Activated T-cell treated with anti-CD3 and anti-CD28 coated beads for 48 hours (primary cell): ENCODE measurements at places on chromosomes 5 and 9.

GRCh38 chr9:38035873-38036272 lies 33.2 kb downstream of the SHB start:
- DNase-seq, result no peak

DNA sequence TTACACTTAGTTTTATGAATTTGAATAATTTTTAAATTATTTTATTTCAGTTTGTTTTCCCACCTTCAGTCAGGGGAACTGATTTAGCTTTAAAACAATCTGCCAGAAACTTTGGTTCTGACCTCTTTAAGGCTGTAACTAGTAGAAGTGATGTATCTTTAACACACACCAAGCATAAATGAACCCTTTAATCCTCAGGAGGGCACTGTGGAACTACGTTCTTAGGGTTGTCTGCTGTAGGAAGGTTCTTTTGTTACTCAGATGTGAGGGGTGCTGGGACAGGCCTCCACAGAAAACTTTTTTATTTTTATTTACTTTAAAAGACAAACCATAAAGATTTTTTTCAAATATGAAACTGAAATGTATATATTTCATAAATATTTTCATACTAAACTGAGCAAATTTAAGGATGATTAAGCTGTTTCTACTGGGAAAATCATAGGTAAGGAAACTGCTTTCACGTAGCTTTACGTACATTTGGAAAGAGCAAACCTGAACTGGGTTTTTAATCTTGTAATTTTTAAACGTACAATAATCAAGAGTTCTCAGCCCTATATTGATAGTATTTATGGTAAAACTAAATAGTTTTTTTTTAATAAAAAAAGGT lies 5.3 kb downstream of the KLF4 start:
- DNase-seq, result no peak

DNA sequence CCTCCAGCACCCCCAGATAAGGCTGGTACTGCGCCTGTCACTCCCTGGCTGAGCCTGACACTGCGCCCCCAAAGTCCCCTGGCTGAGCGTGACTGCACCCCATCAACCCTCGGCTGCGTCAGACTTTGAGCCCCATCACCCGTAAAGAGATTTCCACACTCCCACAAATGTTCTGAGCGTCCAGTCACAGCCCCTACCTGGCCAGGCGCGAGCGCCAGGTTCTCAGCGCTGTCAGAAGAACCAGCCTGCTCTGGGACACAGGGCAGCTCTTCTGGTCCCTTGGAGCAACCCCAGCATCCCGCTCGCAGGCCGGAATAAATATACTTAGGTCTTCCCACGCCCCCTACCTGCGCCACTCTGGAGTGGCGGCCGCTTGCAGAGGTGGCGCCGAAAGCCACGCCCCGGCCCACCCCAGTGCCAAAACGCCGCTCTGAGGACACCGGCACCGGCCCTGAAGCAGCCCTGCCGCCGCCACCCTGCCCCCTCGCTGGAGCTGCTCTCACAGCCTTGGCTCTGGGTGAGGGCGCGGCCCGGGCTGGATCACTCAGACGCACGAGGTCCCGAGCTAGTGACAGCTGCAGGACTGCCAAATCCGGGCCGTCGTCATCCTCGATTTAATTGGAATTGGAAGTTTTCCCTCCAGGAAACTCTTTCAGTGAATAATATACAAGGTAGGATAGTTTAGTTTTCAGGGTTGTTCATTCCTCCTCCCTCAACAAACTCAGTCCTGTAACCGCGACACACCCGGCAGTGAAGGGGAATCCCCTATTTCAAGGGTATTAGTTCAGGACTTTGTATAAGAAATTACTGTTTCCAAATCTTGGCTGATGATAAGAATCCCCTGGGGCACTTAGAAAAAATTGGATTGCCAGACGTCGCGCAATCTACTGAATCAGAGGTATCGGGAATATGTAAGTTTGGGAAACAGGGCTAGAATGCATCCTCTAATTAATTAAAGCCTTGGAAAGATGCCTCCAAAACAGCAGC lies 1.2 kb upstream of the CEMIP2 start:
- DNase-seq, result peak; percentile 58

- no peak for DNase-seq
Observed at GRCh38 chr5:122458278-122458872, 146.3 kb downstream of the SNCAIP start.

DNA sequence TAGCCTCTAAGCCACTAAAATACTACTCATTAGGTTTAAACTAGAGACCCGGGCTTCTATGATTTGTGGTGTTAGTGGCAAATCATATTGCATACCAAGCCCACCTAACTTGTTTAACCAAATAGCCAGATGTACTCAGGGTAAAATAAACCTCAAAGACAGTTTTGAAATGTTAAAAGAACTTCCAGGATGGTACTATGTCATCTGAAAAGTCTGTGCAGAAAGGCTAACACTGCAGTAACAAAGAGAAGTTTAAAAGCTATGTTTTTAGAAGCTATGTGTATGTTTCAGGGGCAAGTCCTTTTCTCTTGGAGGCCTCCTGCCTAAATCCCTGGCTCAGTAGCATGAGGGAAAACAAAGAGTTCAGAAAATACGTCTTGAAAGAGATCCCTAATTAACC lies 84.9 kb upstream of the IL7R start:
- DNase-seq, result no peak

DNA sequence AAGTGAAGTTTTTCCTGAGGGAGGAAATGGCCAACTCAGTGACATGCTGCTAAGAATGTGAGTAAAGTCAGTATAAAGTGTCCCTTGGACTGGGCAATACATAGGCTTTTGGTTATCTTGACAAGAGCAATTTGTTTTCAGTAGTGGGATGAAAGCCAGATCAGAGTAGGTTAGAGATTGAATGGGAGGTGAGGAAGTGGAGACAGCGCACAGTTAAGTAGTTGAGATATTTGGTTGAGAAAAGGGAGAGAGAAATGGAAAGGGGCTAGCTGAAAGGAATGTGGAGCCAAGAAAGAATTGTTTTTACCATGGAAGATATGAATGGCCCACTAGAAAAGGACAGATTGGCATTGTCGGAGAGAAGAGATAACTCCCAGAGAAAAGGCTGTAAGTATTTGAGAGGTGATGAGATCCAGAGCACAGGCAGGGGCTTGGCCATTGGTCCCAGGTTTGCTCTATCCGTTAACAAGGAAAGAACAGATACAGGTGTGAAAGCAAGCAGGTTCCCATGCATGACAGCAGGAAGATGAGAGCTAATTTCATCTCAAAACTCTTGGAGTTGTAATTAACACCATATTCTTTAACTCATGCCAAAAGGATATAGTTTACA lies 392.0 kb downstream of the NR2F1-AS1 start:
- no peak for DNase-seq

DNA sequence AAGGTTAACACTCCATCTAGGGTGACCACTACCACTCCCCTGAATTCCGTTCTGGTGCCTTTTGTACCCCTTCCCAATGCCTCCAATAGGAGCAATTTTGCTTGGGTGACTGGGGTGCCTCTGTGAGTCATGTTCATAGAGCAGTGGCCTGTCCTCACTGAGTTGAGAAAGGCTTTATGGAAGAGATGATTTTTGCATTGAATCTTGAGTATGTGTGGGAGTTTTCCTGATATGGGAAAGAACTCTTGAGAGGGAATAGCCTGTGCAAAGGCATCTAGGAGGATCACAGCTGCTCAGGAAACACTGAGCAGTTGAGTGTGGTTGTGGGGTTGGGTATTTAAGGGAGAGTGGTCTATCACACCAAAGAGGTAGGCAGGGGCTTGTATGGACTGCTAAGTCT lies 16.2 kb downstream of the C9orf43 start:
- no peak for DNase-seq

DNA sequence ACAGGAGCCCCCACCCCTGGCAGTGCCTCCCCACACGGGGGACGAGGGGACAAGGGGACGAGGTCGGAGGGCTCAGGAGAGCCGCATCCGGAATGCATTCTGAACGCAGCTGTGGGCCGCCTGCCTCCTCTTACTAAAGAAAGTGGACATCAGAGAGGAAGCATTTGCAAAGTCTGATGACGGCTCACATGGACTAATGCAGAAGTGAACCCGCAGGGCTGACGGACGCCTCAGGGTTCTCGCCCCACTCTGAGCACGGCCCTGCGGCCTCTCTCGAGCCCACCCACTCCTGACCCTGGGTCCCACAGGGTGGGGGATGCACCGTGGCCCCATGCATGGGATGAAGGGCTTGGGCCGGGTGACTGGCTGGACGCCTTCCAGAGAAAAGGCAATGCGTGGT lies 5.9 kb downstream of the LPCAT1 start:
- DNase-seq, result no peak

GRCh38 chr5:95471942-95472341 lies 80.8 kb downstream of the FAM81B start:
- DNase-seq, result no peak

GRCh38 chr5:40384782-40385390 lies 294.8 kb upstream of the PTGER4 start:
- no peak for DNase-seq

GRCh38 chr5:171762903-171763302 lies 22.7 kb upstream of the SMIM23 start:
- DNase-seq, result no peak

- peak; percentile 42 for DNase-seq
Observed at GRCh38 chr9:130444565-130445221, at the start of gene ASS1. TSS of gene ASS1 (plus strand) at chr9:130444961. CDS start at chr9:130452229, 7,268 bp downstream.

DNA sequence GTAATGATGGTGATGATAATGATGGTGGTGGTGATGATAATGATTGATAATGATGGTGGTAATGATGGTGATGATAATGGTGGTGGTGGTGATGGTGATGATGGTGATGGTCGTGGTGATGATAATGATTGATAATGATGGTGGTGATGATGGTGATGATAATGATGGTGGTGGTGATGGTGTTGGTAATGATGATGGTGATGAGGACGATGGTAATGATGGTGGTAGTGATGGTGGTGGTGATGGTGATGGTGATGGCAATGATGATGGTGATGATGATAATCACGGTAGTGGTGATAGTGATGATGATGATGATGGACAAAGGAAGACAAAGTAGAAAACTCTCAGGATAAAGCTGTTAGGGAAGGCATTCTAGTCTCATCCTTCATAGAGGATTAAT lies 310.5 kb downstream of the MSX2 start:
- no peak for DNase-seq

GRCh38 chr9:93087971-93088655 lies 7.9 kb upstream of the CARD19 start:
- DNase-seq, result no peak

- DNase-seq, result no peak
Observed at GRCh38 chr5:157750320-157750719, 6.8 kb downstream of the LSM11 start.

DNA sequence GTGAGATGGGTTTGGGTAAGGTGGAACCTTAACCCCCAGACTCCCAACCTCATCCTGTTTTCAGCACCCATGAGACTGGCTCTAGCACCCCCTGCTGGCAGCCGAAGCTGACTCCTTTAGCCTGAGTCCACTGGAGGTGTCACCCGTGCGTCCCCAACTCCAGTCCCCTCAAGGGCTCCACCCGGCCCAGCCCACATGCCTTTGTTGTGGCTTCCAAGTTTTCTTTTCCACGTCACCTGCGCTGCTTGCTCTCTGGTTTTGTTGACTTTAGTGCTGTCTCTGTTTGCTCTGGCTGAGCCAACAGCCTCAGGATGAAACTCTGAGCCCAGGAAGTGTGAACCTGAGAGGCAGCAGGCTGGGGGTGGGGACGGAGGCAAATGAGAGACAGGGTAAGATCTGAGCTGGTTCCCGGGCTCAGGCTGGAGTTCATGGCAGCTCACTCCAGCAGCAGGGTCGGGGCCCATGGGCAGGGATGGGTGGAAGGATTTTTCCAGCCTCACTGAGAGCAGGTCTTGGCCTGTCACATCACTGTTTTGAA lies 13.2 kb upstream of the AQP7 start:
- peak; percentile 88 for DNase-seq

DNA sequence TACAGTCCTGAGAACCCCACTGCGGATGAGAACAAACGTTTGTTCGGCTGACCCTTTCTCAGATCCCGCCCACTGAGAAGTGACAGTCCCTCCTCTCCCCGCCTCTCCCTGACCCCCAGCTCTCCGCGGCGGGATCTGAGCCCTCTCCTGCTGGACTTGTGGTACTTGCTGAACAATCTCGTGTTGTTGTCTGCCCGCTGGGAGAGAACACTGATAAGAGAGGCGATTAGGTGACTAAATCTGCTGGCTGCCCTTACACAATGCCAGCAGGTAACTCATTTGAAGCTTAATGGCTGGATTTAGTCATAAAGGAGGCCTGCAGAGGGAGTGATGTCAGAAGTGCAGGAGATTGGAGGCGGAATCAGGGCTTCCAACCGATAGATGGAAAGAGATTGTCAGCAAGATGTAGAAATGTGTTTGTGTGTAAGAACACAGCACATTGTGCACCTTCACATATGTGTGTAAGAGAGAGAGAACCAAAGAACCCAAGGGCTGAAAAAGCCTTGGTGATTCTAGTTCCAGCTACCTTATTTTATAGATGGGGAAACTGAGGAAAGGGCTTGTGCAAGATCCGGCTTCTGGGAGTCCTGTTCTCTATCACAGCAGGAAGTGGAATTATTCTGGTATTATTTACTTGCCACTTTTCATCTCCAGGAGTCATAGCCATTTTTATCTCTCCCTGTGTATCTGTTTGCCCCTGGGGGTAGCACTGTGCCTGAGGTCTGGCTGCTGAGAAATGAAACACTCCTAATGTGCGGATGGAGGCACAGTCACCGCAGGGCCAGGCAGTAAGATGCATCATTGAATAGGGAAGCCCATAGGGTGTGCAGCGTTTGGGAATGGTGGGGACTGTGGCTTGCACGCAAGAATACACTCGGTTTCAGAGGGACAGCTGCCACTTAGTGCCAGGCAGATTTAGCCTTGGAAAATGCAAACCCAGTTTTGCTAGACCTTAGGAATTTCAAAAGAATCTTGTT lies 203.7 kb upstream of the MSX2 start:
- DNase-seq, result no peak

GRCh38 chr9:115025721-115026120 lies 92.2 kb downstream of the TNC start:
- no peak for DNase-seq

GRCh38 chr5:151141535-151141934 lies 16.0 kb downstream of the ANXA6 start:
- peak; percentile 47 for DNase-seq

- no peak for DNase-seq
Observed at GRCh38 chr9:105127863-105128220, 116.6 kb upstream of the SLC44A1 start.

GRCh38 chr9:76944011-76944410 lies 38.1 kb upstream of the PRUNE2 start:
- DNase-seq, result no peak

- no peak for DNase-seq
Observed at GRCh38 chr5:132277971-132278853, 16.0 kb upstream of the SLC22A4 start.

GRCh38 chr9:102975251-102975650 lies 19.9 kb upstream of the CYLC2 start:
- DNase-seq, result no peak

GRCh38 chr5:34580983-34581382 lies 75.1 kb upstream of the RAI14 start:
- DNase-seq, result no peak

DNA sequence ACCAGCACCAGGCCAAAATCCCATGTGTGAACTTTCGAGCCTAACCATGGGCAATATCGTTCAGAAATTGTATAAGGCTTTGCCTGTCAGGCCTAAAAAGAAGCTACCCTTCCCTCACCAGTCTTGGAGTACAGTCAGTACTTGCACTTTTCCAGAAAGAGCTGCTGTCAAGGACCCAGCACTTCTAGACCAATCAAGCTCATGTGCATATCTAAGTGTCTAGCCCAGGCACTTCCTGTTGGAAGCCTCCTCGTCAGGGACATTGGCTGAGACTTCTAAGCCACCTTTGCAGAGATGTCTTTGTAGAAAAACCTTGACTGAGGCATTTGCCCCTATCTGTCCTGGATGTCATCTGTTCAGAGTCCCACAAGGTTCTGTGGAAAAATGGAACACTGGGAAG lies 1930.5 kb downstream of the EFNA5 start:
- DNase-seq, result no peak

GRCh38 chr9:91245431-91246313 lies 116.0 kb downstream of the AUH start:
- DNase-seq, result no peak

GRCh38 chr9:4099976-4100735 lies 199.7 kb downstream of the GLIS3 start:
- DNase-seq, result no peak
